ENCODE measurements at places on chromosomes 2 and 18.

- H3K36me3 ChIP-seq, result no peaks in the 10 kb centered on the region
- H3K4me3 ChIP-seq, result no peak overlapping the region
- H3K27ac ChIP-seq, result no peak overlapping the region
- H3K4me1 ChIP-seq, result no peaks in the 10 kb centered on the region
Observed at GRCh38 chr2:44715671-44716081, 225.8 kb upstream of the SIX3 start.

DNA sequence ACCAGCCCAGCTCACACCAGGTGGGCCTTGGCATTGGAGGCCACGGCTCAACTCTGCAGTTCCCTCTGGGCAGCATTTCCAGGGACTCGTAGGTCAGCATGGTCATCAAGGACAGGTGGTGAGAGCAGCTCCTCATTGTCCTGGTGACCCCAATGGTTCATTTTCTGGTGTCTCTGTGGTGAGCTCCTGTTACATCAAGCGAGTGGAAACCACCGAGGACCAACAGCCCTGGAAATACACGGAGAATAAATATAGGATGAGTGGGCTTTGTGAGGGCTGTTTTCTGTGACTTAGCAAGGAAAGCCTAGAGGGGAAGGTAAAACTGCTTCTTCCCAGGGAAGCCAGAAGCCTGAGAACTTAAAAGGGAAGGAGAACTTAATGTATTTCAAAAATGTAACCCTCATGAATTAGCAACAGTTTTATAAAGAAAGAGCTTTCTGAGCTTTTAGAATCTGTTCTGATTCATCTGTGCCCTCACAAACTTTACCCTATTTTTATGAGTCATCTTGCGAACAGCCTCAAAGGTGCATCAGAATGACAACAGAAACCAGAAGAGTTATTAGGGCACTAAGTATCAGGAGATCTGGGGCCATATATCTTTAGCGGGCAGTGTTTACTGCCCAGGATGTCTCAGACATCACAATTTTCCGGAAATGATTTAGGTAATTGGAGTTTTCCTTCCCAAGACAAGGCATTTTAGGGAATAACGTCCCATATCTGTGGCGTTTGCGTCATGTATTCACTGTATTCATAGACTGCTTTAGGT lies 18.7 kb downstream of the C2orf92 start:
- no peaks in the 10 kb centered on the region for H3K27me3 ChIP-seq
- peaks cover 13% of the 10 kb centered on the region for H3K4me1 ChIP-seq
- no peak overlapping the region for H3K4me3 ChIP-seq
- peak overlapping the region; percentile 57 for H3K27ac ChIP-seq
- no peak for DNase-seq
- H3K36me3 ChIP-seq, result no peaks in the 10 kb centered on the region

DNA sequence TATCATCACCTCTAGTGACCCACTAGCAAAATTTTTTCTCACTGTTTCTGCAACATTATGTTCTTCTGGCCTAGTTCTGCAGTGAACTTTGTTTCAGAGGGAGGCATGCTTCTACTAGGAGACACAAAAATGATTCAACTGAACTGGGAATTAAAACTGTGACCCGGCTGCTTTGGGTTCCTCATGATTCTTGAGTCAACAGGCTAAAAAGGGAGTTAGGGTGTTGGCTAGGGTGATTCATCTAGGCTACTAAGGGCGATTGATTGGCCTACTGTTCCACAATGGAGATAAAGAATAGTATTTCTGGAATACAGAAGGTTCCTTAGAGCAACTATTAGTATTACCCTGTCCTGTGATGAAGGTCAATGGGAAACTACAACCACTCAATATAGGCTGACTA lies 179.5 kb downstream of the PPP1R1C start:
- H3K4me3 ChIP-seq, result no peak overlapping the region
- H3K4me1 ChIP-seq, result no peaks in the 10 kb centered on the region
- no peaks in the 10 kb centered on the region for H3K27me3 ChIP-seq

DNA sequence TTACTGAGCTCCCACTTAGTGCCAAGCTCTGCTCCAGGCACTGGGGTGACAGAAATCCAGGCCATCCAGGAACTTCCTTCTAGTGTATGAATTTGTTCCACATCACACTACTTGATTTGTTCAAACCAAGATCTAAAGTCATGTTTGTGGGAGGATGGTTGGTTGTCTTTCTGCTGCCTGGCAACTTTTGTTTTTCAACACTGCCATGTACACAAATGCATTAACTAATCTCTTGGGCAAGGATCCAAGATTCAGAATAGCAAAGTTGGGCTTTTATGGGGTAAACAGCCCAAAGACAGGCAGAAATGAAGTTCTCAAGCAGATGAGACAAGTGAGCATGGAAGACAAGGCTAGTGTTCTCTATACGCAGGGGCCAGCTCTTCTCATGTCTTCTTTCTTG lies 53.4 kb upstream of the PROKR1 start:
- H3K4me1 ChIP-seq, result peaks cover 3% of the 10 kb centered on the region
- no peaks in the 10 kb centered on the region for H3K36me3 ChIP-seq
- no peak for DNase-seq
- no peak overlapping the region for H3K27ac ChIP-seq
- no peak overlapping the region for H3K4me3 ChIP-seq
- H3K27me3 ChIP-seq, result no peaks in the 10 kb centered on the region

DNA sequence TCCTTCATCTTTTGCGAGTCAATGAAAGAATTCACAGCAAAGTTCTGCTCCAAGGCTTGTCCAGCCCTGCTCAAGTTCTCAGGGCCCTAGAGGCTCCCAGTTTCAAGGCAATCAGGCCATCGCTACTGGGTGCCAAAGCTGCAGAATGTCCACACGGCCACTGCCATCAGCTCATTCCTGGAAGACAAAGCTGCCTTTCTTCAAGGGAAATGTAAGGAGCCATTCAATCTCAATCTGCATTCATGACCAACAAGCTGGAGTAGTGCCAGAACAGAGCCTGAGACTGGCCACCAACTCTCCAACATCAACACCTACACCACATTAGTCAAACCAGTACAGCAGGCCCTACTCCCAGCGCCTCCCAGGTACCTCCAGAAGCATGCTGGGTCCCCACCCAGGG lies 202.2 kb downstream of the TCF4 start:
- no peak for DNase-seq
- no peak overlapping the region for H3K4me3 ChIP-seq
- no peaks in the 10 kb centered on the region for H3K36me3 ChIP-seq
- no peaks in the 10 kb centered on the region for H3K4me1 ChIP-seq
- H3K27me3 ChIP-seq, result no peaks in the 10 kb centered on the region

- no peak overlapping the region for H3K4me3 ChIP-seq
- no peaks in the 10 kb centered on the region for H3K36me3 ChIP-seq
- peaks cover 19% of the 10 kb centered on the region for H3K27me3 ChIP-seq
- no peak overlapping the region for H3K27ac ChIP-seq
- no peaks in the 10 kb centered on the region for H3K4me1 ChIP-seq
- no peak for DNase-seq
Observed at GRCh38 chr2:177073611-177074010, 139.0 kb upstream of the HNRNPA3 start.

- H3K36me3 ChIP-seq, result no peaks in the 10 kb centered on the region
- DNase-seq, result no peak
- H3K27ac ChIP-seq, result no peak overlapping the region
- peaks cover 10% of the 10 kb centered on the region for H3K4me1 ChIP-seq
- no peak overlapping the region for H3K4me3 ChIP-seq
Observed at GRCh38 chr18:10074110-10074509, 160.3 kb downstream of the VAPA start.

- H3K36me3 ChIP-seq, result no peaks in the 10 kb centered on the region
- DNase-seq, result no peak
- no peaks in the 10 kb centered on the region for H3K27me3 ChIP-seq
- H3K4me3 ChIP-seq, result no peak overlapping the region
- H3K4me1 ChIP-seq, result no peaks in the 10 kb centered on the region
Observed at GRCh38 chr2:217415316-217415715, 555.5 kb upstream of the TNP1 start.

DNA sequence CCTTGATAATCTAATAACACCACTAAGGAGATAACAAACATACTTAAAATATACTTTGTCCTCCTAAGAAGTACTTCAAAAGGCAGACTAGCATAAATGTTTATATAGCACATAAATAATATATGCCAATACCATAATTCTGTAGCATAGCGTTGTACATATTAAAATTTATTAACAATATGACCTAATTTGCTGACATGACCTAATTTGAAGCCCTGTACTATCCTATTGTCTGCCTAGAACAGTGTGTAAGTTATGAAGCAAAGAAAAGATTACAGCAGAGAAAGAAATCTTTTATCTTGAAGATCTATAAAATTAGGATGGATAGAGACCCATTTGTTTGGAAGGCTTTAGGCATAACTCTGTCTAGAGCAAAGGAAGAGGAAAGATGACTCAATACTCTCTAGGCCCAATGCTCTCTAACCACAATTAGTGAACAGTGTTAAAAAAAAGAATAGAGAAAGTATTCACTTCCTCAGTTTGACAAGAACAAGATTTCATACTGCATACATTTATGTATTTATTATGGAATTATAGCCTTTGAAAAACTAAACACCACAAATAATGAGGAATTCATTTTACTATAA lies 231.3 kb downstream of the ZRANB3 start:
- H3K4me1 ChIP-seq, result no peaks in the 10 kb centered on the region
- H3K36me3 ChIP-seq, result no peaks in the 10 kb centered on the region
- no peak overlapping the region for H3K27ac ChIP-seq
- no peaks in the 10 kb centered on the region for H3K27me3 ChIP-seq

- H3K4me3 ChIP-seq, result no peak overlapping the region
- H3K36me3 ChIP-seq, result no peaks in the 10 kb centered on the region
- H3K27ac ChIP-seq, result no peak overlapping the region
- H3K4me1 ChIP-seq, result no peaks in the 10 kb centered on the region
Observed at GRCh38 chr18:72588360-72588759, 44.2 kb upstream of the CBLN2 start.

DNA sequence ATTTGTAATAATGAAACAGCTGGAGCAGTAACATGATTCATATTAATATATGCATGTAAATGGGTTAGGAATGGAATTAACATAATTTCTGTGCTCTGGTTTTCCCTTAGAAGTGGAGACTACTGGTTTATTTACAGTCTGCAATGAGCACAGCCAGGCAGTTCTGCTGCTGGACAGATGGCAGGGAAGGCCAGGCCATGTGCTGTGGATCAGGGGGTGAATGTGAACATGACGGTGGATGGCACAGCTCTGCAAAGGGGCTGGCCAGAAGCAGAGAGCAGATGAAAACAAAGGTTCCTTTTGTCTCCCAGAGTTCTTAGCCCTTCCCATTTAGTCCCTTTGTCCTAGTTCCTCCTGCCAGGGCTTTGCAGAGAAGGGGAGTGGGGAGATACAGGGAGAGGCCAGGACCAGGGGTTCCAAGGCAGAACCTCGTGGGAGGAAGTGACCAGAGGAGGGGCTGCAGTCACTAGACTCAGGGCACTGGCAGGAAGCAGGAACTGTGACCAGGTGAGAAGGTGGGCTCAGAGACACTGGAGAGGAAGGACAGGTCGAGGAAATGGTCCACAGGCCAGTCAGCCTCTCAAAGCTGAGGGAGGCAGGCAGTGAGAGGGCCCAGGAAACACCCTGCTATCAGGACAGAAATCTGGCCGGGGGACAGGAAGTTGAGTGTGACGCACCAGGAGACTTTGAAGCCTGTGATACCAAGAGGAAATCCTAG lies 112.9 kb upstream of the ATP8B1 start:
- H3K27me3 ChIP-seq, result peaks cover 7% of the 10 kb centered on the region
- peaks cover 13% of the 10 kb centered on the region for H3K4me1 ChIP-seq

GRCh38 chr2:144554492-144555210 lies 34.7 kb upstream of the ZEB2 start:
- H3K27ac ChIP-seq, result no peak overlapping the region
- DNase-seq, result no peak
- H3K27me3 ChIP-seq, result peaks cover 16% of the 10 kb centered on the region

- no peaks in the 10 kb centered on the region for H3K36me3 ChIP-seq
- H3K4me3 ChIP-seq, result no peak overlapping the region
- H3K27me3 ChIP-seq, result no peaks in the 10 kb centered on the region
- no peak for DNase-seq
- no peak overlapping the region for H3K27ac ChIP-seq
Observed at GRCh38 chr2:141468761-141469160, 662.1 kb downstream of the LRP1B start.

GRCh38 chr2:61537277-61537949 lies 743 bp downstream of the XPO1 start:
- H3K27ac ChIP-seq, result peak overlapping the region; percentile 100
- peak overlapping the region; percentile 100 for H3K4me3 ChIP-seq
- DNase-seq, result peak; percentile 27
- H3K4me1 ChIP-seq, result peaks cover 35% of the 10 kb centered on the region
- peaks cover 9% of the 10 kb centered on the region for H3K36me3 ChIP-seq

- no peaks in the 10 kb centered on the region for H3K36me3 ChIP-seq
- H3K27ac ChIP-seq, result no peak overlapping the region
- no peaks in the 10 kb centered on the region for H3K4me1 ChIP-seq
- DNase-seq, result no peak
- H3K27me3 ChIP-seq, result peaks cover 2% of the 10 kb centered on the region
- H3K4me3 ChIP-seq, result no peak overlapping the region
Observed at GRCh38 chr2:75055820-75056675, 97.6 kb downstream of the POLE4 start.

DNA sequence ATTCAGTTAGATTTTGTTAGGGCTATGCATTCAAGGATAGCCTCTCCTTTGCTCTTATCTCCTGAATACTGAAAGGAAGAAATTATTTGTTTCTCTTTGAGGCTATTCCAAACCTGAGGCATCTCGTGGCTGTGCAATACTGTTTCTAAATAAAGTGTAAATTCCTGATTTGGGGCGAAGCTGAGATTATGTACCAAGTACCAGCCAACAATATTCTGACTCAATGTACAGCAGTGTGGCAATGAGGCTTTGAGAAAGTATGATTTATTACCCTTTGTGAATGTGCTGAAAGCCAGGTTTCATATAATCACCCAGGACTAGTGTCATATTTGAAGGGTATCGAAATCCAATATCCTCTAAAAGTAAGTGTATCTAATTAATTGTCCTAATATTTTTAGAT lies 113.5 kb downstream of the MEIS1 start:
- no peak overlapping the region for H3K4me3 ChIP-seq
- H3K27me3 ChIP-seq, result no peaks in the 10 kb centered on the region
- no peaks in the 10 kb centered on the region for H3K4me1 ChIP-seq
- H3K36me3 ChIP-seq, result no peaks in the 10 kb centered on the region

GRCh38 chr2:127735044-127735443 lies 33.7 kb downstream of the SFT2D3 start:
- peaks cover 18% of the 10 kb centered on the region for H3K4me1 ChIP-seq
- no peak overlapping the region for H3K4me3 ChIP-seq
- H3K27me3 ChIP-seq, result no peaks in the 10 kb centered on the region
- no peak for DNase-seq
- H3K36me3 ChIP-seq, result peaks cover 18% of the 10 kb centered on the region

DNA sequence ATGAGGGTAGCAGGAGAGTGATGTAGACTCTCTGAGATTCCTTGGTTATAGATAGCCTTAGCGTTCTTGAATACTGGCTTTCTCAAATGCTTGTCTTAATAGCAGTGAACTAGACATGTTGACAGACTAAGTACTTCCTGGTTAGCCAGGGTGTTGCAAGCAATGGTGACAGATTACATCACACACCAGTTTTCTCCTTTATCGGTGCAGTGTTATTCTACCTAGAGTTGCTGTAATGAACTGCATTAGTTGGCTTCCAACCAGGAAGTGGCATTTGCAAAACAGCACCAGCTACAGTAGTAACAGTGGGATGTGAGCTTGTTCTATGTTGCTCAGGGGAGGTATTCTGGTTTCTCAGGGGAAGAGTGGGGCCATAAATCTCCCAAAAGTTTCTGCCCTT lies 582.2 kb upstream of the DDX18 start:
- H3K36me3 ChIP-seq, result no peaks in the 10 kb centered on the region
- no peak for DNase-seq
- H3K4me3 ChIP-seq, result no peak overlapping the region
- no peak overlapping the region for H3K27ac ChIP-seq
